Activated CD4-positive, alpha-beta memory T cell treated with anti-CD3 and anti-CD28 coated beads for 36 hours (primary cell): ENCODE measurements at places on chromosomes 2 and 18.
A peak's percentile ranks its signal among the peaks of the same experiment; 100 is the strongest.

DNA sequence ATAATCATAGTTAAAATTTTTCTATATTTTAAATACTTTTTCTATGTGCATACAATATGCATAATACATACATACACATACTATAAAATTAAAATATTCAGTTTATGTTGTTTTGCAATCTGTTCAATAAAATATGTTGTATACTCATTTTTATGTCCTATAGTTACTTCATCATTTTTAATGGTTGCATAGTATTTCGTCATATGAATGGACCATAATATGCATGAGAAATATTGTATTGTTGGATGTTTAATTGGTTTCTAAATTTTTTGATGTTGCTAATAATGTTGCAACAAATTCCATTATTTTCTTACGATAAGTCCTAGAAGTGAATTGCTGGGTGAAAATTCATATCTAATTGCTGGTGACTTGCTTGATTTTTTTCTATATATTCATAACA, 211.5 kb upstream of the GCFC2 start:
- no peak for DNase-seq

GRCh38 chr2:121210691-121211090, 74.3 kb downstream of the TFCP2L1 start:
- DNase-seq, result no peak

GRCh38 chr18:8367217-8367988, 241.8 kb upstream of the RAB12 start:
- DNase-seq, result peak; percentile 25

GRCh38 chr2:216773072-216773471, 77.7 kb upstream of the IGFBP5 start:
- no peak for DNase-seq

GRCh38 chr2:180222644-180223043, 215.5 kb upstream of the CWC22 start:
- no peak for DNase-seq

DNA sequence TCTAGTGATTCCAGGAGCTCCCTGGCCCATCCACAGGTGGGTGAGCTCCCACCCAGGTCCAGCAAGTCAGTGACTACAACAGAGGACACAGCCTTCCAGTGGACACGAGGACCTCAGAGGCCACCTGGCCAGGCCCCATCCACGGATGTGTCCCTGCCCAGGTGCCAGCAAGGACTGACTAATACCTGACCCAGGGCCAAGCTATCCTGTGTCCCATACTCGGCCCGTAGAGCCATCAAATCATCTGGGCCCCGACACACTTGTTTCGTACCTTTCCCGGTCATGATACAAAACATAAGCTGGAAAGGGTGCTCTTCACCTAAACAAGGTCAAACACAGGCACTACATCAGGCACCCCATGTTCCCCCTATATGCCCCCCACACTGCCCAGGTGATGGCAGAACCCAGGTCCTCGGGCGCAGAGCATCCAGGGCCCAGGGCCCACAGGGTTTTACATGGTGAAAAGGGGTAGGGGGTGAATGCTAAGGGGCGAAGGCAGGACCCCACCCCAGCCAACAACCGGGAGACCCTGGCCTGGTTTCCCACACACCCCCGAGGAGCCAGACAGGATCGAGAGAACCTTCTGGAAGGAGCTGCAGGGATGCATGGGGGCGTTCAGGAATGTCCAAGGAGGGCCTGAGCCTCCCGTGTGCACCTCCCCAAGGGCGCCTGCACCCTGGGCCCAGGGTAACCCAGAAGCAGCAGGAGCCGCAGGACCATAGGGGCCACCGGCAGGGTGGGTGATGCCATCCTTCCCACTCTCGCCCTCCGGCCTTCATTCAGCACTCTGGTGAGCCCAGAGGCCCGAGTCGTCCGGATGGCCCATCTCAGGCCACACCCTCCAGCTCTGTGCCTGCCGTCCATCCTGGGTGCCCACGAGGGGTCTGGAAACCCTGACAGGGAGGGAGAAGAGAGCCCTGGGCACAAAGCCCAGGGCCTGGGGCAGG, 94.3 kb downstream of the HDAC4 start:
- no peak for DNase-seq

GRCh38 chr18:42053188-42053781, 98.3 kb downstream of the PIK3C3 start:
- DNase-seq, result peak; percentile 63

- DNase-seq, result no peak
These were observed 147.6 kb downstream of the RTP5 start for GRCh38 chr2:242017086-242017485.

GRCh38 chr2:202072737-202073401, at the start of gene KIAA2012:
TSS of gene KIAA2012 (plus strand) at chr2:202073255. CDS start at chr2:202073628, 373 bp downstream.
- no peak for DNase-seq

DNA sequence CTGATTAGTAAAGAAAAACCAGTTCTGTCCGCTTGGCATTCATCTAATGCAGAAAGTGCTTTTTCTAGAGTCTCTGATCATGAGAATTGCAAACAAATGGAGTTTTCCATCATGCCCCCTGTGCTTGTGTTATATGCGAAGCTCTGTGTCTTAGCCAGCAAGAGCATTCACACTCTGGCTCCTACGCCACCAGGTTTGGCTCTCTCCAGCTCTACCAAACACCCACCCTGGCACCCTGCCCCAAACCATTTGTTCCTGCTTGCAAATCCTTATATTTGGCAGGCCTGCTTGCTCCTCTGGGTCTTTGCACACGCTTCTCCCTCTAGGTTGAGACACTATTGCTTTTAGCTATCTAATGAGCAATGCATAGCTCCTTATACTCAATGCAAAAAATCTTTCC, 204.1 kb upstream of the CYRIA start:
- DNase-seq, result no peak

GRCh38 chr2:11597538-11598225, 63.8 kb downstream of the GREB1 start:
- no peak for DNase-seq

GRCh38 chr2:37189452-37190153, 1.1 kb upstream of the SULT6B1 start:
- peak; percentile 24 for DNase-seq

DNA sequence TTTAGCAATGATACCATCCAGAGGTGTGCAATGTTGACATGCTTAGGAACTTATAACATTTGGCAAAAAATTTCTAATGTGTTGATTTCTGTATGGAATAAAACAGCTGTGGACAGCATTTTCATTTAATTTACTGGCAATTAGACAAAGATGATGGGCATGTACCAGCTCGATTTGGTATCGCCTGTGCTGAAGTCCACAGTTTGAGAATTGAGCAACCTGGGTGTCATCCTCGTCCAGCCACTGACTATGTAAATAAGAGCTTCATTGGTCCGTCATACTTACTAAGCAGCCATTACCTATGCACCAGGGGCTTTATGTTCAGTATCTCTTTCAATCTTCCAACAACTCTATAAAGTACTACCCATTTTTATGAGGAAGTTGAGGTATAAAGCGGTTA, 24.6 kb upstream of the ACAA2 start:
- DNase-seq, result no peak

- DNase-seq, result no peak
These were observed 7.4 kb downstream of the THNSL2 start for GRCh38 chr2:88177556-88177955.

DNA sequence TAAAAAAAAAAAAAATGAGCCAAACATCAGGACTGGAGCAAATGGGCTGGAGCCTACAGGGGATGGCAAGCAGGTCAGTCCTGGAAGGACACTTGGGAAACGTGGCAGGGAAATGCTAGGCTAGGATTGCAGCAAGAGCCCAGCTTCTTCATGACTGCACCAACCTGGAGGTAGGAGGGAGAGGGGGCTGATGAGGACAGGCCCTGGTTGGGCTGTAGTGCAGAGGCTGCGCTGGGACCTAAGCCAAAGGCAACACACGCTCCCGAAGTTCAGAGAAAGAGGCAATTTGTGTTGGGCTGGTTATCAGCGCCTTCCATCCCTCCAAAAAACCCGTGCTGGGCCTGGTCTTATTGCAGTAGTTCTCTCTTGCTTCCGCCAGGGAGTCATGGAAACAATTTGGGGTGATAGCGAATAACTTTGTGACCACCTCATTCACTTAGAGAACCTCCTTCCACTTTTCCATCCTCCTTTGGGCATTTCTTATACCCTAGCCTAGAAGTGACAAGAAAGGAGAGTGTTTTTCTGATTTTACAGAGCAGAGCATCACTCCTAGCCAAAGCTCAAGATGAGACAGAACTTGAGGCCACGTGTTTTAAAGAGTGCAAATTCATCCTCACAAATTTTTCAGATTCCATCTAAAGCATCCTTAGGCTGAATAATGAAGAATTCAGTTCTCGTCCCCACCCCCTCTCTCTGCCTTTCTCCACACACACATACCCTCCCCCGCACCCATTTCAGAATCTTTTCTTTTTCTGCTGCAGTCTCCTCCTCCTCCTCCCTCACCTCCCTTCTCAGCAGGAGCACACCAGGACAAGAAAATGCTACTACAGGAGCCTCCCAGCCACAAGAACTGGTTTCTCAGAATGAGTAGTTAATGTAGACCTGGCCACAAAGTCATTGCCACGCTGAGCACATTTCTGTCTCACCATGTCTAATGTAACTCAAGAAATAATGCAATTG, 82.5 kb upstream of the STPG4 start:
- peak; percentile 15 for DNase-seq

- peak; percentile 85 for DNase-seq
These were observed 25.2 kb downstream of the PSD4 start for GRCh38 chr2:113198790-113199612.

- DNase-seq, result no peak
These were observed 8.3 kb upstream of the TMEM178A start for GRCh38 chr2:39657287-39657937.

- DNase-seq, result no peak
These were observed 858.8 kb upstream of the DDX18 start for GRCh38 chr2:116955646-116956045.

- no peak for DNase-seq
These were observed 41.0 kb downstream of the PTGR3 start for GRCh38 chr18:75167759-75168618.

GRCh38 chr2:71930049-71930681, 217.5 kb downstream of the CYP26B1 start:
- DNase-seq, result no peak
